Stimulated activated CD4-positive, alpha-beta T cell treated with anti-CD3 and anti-CD28 coated beads, TNF-alpha, amount 100 ng/mL, for 48 hours (primary cell): ENCODE measurements at places on chromosomes 4 and X.

DNA sequence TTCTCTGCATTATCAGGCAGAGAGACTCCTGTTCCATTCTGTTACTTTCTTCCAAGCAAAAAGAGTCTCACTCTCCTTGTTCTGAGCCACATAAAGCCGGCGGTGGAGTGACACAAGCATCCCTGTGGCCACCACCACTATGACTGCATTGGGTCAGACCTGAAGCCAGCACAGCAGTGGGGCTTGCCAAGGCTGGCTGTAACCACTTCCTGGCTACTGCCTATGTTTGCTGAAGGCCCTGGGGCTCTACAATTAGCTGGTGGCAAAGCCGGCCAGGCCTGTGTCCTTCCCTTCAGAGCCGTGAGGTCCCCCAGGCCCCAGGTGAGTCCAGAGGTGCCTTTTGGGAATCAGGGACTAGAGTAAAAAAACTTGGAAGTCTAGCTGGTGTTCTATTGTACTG, 31.8 kb downstream of the PLAC8 start:
- DNase-seq: no peak

DNA sequence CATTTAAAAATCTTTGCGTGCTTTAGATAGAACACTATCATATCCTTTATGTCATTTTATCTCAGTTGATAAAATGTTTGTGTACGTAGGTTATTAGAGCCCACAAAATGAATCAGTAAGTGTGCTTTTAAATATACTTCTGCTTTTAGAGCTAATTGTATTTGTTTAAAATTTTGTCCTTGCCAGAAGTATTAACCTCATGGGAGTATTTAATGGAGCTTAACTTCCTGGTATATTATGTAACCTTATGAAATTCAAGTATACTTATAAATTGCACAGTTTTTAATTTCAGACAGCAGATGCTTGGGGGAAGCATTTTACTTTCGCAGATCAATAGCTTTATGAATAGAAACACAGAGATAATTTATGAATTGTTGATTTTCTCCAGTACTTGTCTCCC, 90.2 kb downstream of the DIPK2B start:
- DNase-seq: no peak

GRCh38 chr4:182000077-182000476, 243.1 kb upstream of the TENM3 start:
- no peak for DNase-seq

DNA sequence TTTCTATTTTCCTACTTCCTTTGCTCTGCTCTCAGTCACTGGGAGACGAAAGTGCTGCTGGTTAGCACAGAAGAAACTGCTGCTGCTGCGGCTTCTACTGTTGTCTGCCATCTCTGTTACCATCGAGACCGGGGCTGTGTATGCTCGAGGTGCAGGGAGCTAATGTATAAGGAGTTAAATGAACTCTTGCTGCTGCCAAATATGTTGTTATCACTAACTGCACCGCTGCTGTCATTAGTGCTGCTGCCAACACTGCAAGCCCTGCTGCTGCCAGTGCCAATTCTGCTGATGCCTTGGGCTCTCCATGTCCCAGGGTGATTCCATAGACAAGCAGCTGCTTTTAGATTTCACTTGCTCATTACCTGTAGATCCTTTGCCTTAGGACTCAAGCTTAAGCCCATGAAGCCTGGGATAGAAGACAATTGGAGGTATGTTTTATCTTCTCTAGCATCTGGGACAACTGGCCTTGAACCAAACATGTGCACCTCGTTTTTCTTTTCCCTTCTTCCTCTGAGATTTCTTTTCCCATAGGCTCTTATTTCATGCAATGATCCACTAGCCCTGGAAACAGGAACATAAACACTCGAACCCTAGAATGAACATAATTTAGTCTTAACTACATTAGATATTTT, 107.8 kb downstream of the CCSER1 start:
- DNase-seq: no peak

DNA sequence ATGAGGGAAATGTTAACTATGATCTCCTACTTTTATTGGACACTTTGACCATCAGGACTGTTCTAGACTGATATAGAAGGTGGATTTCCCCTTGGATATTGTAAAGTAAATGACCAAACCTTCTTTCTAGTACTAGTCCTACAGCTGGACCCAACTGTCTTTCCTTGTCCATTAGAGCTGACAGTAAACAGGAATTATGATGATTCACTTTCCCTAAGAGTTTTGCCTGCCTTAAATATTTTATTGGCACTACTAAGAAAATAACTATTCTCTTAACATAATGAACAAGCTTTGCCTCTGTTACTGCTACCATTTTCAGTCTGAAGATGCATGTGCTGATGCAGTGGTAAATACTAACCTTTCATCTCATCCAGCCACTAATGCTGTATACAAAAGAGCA, 915.4 kb downstream of the CENPC start:
- no peak for DNase-seq

- no peak for DNase-seq
Observed at GRCh38 chrX:66004928-66005829, 34.7 kb downstream of the VSIG4 start.

DNA sequence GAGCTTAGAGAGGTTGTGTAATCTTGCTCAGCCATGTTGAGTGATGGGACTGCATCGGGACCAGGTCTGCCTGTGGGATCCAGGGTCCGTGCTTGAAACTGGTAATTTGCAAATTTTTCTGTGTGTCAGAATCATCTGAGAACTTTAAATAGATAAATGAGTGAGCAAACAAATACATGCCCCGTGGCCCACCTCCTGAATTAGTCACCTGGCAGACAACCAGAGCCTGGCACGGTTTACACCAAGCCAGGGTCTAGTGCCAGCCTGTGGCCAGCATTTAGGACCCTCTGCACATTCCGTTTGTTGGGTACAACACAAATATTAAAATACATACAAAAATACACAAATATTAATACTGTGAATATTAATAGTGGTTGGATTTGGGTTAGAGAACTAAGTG, 90.6 kb upstream of the STOX2 start:
- DNase-seq: no peak

DNA sequence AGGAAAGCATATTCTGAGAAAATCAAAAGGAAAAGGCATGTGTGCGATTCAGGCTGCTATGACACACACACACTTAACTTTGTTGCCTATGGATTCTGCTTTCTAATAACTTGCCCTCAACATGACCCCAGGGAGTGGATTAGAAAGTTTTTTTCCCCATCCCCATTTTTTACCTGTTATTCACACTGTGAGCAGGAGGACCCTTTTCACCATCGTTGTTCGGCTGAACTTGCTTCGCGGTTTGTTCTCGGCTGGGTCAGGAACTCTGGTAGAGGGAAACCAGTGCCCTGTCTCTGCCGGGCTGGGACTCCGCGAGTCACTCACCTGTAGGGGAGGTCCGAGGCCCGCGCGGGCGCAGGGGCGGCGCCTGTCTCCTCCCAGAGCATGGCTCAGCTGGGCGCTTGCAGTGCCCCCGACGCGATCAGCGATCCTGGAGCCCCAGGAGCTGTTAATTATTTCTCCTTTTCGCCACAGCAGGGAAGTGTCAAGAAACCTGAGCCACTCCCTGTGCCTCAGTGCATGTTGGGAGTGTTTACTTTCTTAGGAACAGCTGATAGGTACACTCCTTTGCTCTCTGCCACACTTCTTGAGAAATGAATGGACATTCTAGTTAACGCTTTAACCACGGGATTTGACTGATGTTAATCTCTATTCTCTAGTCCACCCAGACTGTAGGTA, at the start of gene RASSF6:
Gene RASSF6 (minus strand): TSS at position 322 of the 678 bp plus-strand sequence. CDS start 8,641 bp downstream, outside the sequence.
- no peak for DNase-seq

DNA sequence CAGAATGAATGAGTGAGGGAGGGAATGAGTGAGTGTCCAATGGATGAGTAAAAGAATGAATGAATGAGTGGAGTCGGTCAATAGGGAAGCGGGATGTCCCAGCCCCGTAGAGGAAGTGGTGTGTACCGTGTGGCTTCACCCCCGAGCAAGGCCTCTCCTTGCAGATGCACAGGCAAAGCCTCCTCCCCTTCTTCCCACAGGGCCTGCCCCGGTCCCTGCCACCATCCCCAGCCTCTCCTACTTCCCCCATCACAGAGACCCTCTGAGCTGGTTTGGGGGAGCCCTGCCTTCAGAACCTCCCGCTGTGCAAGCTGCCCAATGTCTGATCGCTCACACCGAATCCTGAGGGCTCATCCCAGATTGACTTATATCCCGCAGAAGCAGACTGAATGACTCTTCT, 13.6 kb downstream of the HTRA3 start:
- DNase-seq: no peak

- no peak for DNase-seq
Observed at GRCh38 chr4:187071946-187072600, 348.4 kb upstream of the FAT1 start.

- no peak for DNase-seq
Observed at GRCh38 chr4:1239141-1239949, 9.6 kb downstream of the CTBP1 start.

DNA sequence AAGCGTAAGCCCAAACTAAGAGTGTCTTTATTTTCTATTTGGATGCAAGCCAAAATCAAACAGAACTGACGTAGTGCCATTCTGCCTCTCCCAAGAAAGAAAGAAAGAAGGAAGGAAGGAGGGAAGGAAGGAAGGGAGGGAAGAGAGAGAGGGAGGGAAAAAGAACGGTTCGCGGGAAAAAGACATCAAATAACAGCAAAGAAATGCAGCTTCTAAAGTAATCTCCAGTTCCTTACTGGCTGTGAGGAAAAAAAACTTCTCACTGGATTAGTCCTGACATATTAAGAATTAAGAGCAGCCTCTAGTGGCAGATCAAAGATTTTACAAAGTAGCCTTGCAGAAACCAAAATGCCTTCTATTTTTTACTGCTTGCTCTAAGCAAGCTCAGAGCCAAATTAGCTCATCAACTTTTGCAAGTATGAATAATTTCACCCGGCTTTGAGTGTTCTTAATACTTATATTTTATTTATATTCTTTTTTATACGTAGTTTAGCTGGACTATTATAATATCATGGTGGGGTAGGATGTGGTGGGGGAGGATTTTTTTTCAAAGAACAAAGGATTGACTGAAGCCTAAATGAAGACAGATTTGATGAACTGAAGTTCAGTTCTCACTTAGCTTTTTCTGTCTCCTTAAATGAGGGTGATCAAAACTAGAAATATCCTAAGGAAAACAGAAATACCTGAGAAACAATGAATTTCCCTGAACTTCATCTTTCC, 36.6 kb downstream of the PITX2 start:
- DNase-seq: no peak

DNA sequence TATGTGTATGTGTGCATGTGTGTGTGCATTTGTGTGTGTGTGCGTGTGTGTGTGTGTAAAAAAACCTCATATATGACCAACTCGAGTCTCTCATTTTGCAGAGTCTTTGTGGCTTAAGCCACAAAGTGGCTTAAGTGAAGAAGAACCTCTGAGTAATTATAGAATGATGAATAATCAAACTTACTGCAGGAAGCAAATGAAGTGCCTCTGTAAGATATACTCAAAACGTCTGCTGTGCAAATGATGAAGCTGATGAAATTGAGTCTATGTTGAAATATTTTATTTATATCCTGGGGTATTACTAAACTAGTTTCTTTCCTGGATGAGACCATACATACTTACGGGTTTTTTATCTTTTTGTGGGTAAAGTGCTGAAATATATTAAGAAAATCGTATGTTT, 1198.7 kb downstream of the PCDH7 start:
- no peak for DNase-seq

DNA sequence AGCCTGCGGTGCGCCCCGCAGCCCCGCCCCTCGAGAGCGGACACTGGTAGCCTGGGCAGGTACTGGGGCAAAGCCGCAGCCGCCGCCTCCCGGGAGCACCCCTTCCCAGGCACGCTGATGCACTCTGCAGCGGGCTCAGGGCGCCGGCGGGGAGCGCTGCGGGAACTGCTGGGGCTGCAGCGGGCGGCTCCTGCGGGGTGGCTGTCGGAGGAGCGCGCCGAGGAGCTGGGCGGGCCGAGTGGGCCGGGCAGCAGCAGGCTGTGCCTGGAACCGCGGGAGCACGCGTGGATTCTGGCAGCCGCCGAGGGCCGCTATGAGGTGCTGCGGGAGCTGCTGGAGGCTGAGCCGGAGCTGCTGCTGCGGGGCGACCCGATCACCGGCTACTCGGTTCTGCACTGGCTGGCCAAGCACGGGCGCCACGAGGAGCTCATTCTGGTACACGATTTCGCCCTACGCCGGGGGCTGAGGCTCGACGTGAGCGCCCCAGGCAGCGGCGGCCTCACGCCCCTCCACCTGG, 401 bp downstream of the SOWAHD start:
- DNase-seq: no peak

DNA sequence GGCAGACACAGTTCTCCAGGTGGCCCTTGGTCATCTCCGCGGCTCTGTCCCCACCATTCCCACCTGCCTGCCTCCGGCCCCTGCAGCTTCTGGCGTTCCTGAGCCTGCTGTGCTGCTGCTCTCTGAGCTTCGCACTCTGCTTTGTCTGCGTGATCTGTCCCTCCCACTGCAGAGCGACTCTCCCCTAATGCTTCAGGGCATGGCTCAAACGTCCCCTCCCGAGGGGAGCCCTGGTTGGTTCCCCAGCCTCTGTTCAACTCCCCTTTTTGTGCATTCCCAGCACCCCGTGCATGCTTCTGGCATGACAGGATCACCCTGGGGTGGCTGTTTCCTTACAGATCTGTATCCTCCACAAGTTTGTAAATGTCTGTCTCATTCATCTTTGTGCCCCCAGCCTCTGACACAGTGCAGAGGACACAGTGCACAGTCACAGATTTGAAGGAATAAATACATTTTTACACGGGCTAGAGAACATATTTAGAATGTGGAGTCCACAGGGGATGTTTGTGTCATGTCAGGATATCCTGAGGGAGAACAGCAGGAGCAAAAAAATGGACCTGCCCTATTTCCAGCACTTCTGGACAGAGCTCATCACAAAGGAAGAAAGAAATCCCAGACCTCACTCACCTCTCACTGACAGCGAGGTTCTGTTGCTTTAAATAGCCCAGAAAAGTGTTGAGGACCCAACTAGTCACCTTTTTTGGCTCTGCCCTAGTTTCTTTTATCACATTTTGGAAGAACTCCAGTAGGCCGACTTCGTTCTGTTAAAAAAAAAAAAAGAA, 72.6 kb downstream of the GATB start:
- no peak for DNase-seq

- DNase-seq: peak; percentile 53
Observed at GRCh38 chrX:49884290-49884862, 5.1 kb downstream of the USP27X start.

DNA sequence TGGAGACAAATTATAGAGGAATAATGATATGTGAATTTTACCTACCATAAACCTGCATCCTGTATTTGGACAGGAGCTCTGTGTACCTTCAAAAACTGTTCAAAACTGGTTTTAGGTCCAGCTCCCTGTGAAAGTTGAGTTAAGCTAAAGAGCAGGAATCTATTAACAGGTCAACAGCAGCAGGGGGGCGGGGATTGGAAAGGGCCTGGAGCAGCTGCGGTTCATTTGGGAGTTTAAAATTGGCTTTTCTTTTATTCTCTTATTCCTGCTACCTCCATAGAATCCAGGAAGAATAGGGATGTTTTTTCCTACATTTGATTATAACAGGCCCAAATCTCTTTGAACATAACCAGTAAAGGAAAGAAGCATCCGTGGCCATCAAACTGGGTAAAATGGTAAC, 23.8 kb downstream of the SHROOM3 start:
- DNase-seq: no peak
